ENCODE measurements at places on chromosomes 2 and 18.
A peak's percentile ranks its signal among the peaks of the same experiment; 100 is the strongest.

DNA sequence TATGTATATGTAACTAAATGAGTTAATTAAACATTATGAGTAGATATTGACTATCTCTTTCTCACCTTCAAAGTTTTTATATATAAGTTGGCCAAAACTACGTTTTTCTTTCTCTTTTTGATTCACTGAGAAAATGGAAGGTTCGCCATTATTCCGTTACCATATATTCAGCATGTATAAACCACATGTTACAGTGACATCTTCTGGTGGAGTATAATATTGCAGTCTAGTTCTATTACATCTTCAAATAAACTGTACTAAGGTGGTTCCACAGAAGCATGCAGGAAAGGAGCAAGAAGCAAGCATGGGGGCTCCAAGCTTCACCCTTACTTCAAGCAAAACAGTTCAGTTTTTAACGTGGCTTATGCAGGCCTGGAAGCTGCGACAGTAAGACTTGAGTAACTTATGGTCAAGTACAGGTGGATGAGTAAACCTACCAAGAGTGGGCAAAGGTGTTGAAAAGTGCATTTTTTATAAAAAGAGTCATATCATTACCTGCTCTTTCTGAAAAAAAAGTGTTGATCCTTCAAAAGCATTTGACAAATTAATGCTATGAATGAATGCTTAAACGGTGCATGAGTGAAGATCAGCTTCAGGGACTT, 129.8 kb upstream of the RAB6C start:
- DNase-seq, result peak; percentile 29

DNA sequence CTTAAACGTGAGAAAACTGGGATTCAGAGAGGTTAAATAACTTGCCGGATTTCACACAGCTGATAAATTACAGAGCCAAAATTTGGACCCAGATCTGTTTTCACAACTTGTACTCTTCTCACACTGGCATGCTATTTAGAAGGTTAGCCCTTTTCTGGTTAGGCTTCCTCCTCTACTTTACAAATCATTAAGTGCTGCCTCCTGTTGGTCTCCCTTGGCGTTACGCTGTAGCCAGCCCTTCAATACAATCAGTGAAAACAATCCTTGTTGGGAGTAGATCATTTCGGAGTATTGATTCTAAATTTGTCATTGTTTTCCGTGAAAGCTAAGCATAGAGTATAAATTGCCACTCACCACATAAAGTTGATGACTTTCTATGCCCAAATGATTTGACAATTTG, 153.5 kb downstream of the ARHGAP15 start:
- no peak for DNase-seq

- no peak for DNase-seq
These were observed 121.2 kb upstream of the SLC35G4 start for GRCh38 chr18:11488175-11488574.

DNA sequence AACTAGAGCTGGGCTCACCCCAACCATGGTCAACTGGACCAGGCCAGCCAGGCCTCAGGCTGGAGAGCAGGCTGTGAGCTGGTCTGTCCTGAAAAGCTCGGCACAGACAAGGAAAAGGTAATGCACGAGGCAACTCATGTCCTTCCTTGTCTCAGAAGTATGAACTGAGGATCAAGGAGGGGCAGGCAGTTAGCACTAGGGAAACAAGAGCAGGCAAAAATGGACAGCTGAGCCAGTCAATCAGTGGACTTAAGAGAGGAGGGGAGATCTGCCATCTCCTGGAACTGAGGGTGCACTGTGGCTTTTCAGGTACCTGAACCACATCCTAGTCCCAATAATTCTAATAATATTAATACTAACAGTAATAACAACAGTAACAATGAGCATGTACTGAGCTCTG, 20.6 kb upstream of the WIPF1 start:
- no peak for DNase-seq

GRCh38 chr18:55031576-55031975, 72.3 kb upstream of the CCDC68 start:
- DNase-seq, result no peak

- DNase-seq, result no peak
These were observed 450.8 kb downstream of the DLGAP1 start for GRCh38 chr18:4004183-4004829.

GRCh38 chr2:160310118-160310828, 110.2 kb upstream of the ITGB6 start:
- no peak for DNase-seq

GRCh38 chr2:24886691-24887304, 33.2 kb downstream of the ADCY3 start:
- peak; percentile 19 for DNase-seq

DNA sequence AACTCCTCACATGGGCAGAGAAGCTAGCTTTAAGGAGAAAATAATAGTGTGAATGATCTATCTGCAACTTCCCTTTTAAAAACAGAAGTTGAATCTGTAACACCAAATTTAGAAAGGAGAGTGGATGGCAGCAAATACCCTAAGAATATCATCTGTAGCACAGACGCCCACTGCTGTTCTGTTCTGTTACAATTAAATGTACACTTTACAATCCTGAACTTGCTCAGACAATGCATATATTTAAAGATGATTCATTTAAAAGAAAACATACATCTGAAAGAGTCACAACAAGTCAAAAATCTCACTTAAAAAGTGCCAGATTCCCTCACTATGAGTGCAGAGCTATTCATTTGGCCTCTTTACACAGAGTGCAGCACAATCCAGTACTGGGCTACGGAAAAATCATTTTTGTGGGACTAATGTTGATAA, 8.0 kb upstream of the SERTAD2 start:
- DNase-seq, result no peak

DNA sequence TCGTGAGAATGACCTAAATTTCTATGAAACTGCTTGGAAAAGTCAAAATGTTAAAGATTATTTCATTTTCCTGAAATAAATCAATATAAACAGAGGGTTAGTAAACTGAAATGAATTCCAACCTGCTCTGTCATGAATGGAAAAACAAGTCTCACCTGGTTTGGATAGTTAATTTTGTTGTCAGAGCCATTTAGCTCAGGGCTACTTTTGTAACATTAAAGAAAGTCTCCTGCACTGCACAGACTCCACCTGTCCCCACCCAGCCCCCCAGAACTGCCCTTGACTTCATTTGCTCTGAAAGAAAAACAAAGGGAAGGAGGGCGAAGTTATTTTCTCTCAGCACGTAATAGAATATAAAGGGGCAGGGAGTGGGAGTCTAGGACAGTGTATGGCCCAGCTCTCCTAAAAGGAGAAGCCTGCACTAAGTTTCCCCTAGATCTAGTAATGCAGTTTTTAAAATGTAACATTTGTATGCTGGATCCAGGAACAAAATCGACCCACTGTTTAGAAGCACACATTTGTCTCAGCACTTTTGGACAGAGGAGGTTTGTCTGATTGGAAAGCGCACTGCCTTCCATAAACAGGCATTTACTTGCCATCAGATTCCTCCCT, 54.2 kb upstream of the ACSL3 start:
- DNase-seq, result no peak

DNA sequence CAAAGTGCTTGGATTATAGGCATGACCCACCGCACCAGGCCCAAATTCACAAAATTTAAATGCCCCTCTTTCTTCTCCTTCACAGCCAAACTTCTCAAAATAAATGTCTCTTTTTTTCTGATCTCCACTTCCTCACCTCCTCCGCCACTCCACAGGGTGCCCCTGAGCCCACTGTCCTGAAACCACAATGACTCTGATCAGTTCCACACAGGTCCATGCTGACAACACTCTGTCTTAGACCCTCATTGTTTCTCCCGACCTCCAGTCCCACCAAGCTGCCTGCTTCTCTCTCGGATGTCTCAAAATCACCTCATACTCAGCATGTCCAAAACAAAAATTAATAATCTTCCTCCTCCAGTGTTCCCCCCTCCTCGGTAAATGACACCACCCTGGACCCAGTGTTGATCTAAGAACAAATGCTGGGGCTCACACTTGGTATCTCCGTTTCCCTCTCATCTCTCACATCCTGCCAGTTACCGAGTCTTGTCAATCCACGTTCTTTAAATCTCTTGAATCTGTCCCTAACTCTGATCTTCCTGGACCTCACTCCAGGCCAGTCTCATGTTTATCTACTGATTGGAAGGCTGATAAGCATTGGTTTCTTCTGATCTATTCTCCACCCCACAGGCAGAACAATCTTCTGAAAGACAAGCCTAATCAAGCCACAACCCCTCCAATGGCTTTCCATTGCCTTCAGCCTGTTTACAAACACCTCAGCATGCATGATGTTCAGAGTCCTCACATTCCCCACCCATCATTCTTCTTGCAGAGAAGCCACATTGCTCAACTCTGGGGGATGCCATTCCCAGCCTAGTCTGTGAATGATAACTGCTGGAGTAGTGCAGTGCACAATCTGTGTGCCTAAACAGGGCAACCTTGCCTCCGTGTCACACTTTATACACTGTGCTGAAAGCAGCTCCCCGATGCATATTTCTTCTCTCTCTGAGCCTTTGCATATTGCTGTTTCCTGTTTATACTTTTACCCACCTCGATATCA, 12.4 kb upstream of the ANKRD44 start:
- DNase-seq, result no peak

DNA sequence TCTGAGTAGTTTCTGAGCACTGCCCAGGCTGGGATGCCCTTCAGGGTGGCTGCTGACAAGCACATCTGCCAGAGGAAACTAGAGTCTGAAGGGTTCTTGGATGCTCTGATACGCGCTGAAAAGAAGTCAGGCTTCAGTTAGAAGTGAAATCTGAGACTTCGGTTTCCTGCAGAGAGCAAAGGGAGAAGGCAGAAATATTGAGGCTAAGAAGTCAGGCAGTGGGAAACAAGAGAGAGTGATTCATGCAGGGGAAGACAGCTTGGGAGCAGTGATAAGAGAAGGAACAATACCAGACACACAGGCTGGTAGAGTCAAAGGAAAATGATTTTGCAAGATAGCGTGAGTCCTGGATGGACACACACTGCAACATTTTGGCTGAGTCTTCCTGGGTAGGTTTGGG, 51.0 kb upstream of the BOD1L2 start:
- DNase-seq, result peak; percentile 73

DNA sequence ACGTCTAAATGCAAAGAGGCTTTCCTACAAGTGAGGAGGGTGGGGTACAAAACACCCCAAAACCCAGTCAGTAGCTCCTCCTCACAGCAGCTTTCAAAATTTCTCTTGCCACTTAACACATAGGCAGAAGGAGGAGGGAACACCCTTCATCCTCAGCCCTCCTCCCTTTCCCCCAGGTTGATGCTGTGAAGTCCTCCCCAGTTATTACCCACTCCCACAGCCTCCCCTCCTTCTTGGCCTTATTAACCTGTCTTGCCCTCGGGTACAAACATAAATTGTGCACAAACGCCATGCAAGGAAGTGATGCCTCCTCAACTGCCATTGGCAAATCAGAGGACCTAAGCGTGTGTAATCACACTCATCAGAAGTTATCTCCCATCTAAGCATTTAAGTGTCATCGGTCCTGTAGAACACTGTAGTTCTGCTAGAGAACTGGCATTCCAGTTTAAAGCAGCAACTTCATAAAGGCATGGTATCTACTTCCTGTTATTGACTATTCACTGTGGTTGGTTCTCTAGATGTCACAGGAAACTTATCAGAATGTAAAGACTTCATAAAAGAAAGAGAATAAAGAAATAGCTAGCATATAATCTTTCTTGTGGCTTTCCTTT, at the start of gene DSC1:
Gene DSC1 (minus strand): TSS at position 32 of the 611 bp plus-strand sequence. CDS start 262 bp downstream, outside the sequence.
- DNase-seq, result no peak

DNA sequence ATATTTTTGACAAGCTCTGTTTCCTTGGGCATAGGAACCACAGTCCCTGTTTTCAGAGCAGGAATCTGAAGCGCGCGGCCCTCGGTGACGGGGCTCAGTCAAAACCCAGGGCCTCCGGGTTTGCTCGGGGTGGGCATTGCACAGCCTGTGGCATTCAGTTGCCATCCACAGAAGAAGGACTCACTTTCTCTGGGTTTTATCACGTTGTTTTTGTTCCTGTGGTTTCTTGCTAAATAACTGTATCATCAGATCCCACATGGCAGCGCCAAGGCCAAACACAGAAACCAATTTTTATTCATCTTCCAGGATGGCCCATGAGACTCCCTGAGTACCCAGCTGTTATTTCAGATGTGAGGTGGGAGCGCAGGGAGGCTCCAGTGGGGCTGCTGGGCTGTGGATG, 35.6 kb downstream of the SGPP2 start:
- DNase-seq, result no peak

DNA sequence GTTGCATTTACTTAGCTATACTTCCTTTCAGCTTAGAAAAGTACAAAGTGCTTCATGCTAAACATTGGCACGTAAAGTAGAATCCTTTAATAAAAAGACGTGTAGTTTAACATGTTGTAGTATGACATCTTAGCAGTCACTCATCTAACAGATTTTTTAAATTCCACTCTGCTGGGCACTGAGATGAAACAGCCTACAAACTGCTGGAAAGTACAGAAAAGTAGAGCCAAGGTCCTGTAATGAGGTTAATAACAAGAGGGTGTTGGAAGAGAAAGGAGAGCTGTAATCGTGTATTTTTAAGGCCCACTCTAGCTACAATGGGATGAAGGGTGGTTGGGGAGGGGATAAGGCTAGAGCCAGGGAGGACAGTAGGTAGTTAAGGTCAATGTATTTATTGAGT, 10.7 kb downstream of the CD8A start:
- no peak for DNase-seq

- DNase-seq, result no peak
These were observed 436.4 kb upstream of the ST6GAL2 start for GRCh38 chr2:107322416-107322815.

DNA sequence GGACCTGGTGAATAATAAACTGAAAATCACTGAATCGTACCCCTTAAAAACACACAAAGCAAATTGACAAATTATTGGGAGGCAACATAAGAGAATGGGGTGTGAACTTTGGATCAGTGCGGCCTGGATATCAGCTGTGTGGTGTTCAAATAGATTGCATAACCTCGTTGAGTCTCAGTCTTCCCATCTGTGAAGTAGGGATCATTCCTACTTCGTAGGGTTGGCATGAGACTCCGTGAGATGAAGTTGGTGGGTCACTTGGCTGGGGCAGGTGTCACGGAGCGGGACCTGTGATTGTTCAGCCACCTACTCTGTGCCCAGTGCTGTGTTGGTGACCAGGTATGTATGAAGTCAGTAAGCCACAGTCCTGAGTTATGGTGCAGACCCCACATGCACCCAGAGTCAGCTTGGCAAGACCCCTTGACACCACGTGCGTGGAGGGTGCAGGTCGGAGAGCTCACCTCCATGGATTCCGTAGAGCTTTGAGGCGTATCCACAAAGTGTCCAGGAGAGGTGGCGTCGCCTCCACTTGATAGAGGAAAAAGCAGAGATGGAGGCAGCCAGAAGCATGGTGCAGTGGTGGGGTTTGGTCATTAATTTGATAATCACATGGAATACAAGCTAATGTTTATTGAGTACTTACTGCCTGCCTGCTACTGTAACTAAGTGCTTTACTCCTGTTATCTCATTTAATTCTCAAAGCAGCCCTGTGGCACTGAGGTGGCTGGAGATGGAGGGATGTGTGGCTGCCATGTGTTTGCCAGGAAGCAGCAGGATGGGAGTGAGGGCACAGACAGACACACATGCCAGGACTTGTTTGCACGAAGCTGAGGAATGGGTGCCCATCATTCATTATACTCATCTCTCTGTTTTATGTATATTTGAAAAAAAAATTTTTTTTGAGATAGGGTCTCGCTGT, 35.8 kb downstream of the HPCAL1 start:
- no peak for DNase-seq
